ENCODE measurements at places on chromosomes 4 and X.

DNA sequence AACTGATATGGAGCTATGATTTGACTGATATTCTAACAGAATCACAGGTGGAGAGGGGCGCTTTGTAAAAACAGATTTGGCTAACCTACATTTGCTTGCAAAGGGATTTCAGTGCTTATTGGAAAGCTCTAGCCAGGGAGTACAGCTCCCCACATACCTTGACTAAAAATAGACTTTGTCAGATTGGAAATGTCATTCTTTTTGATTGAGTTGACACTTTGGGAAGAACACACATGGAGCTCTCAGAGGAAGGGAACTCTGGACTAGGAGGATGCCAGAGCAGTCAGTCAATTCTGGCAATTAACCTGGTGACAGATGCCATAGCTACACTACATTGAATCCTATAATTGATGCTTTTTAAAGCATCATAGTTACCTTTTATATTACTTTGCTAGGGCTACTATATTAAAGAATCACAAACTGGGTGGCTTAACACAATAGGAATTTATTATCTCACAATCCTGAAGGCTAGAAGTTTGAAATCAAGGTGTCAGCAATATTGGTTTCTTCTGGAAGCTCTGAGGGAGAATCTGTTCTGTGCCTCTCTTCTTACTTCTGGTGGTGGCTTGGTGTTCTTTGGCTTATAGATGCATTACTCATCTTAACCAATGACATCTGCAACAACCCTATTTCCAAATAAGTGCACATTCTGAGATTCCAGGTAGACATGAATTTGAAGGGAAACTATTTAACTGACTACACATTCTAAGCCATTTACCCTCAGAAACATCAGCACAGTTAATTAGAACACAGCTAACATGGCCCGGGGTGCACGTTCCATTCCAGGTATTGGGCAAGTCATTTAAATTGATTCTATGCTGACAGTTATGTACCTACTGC is 8.4 kb upstream of the HERC3 start:
- no peak for DNase-seq

GRCh38 chr4:158829254-158829653 is 60.4 kb downstream of the FNIP2 start:
- DNase-seq: no peak

DNA sequence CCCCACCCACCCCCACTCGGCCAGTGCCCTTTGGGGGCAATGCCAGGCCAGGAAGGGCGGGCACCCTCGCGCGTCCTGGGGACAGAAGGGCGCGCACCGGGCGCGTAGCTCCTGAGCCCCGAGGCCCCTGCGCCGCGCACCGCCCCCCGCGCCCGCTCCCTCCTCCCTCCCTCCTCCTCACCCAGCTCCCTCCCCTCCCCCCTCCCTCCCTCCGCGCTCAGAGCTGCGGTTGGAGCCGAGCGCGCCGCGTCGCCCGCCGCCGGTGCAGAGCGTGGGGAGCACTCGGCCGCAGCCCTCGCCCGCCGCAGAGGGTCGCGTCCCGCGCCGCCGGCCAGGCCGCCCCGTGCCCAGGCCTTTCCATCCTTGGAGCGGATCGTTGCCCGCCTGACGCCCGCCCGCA is at the start of gene ATP2B3:
Gene ATP2B3, plus strand, starts transcription at position 220 of the 400 bp plus-strand sequence. CDS start 18,606 bp downstream, outside the sequence.
- DNase-seq: no peak

DNA sequence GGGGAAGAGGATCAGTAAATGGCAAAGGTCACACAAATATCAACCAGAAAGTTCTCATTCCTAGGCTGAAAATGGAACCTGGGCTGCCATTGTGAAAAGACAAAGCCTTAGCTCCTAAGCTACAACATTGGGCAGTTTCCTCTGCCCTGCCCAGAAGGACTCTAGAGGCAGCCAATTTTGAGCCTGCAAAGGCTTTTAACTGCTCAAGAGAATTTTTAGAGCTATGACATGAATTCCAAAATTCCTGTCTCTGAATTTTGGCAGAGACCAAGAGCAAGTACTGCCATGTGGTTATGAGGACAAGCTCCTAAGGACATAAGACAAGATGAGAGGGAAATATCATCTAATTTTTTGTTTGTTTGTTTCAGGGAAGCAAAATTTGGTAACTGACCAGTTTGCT is 29.6 kb upstream of the IGFBP7 start:
- no peak for DNase-seq

- peak; percentile 68 for DNase-seq
Observed at GRCh38 chr4:153142700-153143438, 61.4 kb upstream of the TRIM2 start.

DNA sequence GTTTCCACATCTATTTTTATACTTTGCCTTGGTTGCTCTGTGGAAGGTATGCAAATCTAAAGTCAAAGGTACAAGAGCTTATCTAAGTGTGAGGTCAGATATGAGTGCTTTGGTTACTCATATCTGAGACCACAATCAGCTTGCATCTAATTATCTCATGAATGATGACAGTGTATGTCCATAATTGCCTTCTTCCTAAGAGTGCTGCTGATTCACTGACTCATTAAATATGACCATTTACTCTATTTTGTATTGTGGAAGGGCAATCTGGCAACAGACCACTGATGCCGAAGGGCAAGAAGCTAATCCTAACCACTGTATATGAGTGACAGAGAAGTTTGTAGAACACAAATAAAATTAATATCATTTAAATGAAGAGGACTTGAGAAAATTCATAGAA is 1190.2 kb upstream of the AGA start:
- DNase-seq: no peak

GRCh38 chr4:118356731-118357130 is 3.9 kb upstream of the PRSS12 start:
- no peak for DNase-seq

DNA sequence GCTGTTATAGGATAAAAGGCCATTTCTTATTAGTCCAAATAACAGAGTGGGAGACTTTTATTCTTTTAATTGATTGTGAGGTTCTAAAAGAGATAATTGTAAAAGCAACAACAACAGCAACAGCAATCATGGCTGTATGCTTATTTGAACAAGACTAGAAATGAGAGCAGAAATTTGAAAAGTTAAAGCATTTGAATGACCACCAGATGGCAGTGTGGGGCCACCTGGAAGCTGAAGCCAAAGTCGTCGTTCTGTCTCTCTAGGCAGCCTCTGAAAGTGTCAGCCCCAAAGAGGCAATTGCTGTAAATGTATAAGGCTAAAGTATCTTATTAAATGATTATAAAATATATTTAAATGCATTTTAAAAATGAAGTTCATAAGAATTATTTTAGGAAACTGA is 42.2 kb downstream of the SH2D1A start:
- peak; percentile 39 for DNase-seq

DNA sequence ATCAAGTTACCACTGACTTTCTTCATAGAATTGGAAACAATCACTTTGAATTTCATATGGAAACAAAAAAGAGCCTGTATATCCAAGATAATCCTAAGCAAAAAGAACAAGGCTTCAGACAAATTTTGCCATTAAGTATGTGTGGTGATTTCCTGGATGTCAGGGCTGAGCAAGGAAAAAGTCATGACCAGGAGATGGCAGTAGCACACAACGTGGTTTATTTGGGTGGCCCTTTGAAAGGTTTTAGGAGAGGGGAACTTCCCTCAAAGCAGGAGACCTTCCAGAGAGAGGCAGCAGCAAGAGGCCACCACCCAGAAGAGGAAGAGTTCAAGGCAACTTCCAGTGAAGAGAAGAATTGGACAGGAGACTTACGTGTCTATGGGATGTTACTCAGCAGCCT is 18.1 kb upstream of the ZXDB start:
- DNase-seq: no peak

GRCh38 chr4:142556048-142556447 is 290.1 kb downstream of the INPP4B start:
- DNase-seq: no peak

- DNase-seq: peak; percentile 48
Observed at GRCh38 chr4:54657551-54658251, at the start of gene KIT. Gene KIT (plus strand): TSS chr4:54657957. CDS start chr4:54658015, 58 bp downstream.

- DNase-seq: no peak
Observed at GRCh38 chr4:116332508-116332907, 752.9 kb downstream of the TRAM1L1 start.

- no peak for DNase-seq
Observed at GRCh38 chr4:85672116-85672515, 197.2 kb downstream of the ARHGAP24 start.

- no peak for DNase-seq
Observed at GRCh38 chr4:3532751-3533422, 665 bp upstream of the LRPAP1 start.

DNA sequence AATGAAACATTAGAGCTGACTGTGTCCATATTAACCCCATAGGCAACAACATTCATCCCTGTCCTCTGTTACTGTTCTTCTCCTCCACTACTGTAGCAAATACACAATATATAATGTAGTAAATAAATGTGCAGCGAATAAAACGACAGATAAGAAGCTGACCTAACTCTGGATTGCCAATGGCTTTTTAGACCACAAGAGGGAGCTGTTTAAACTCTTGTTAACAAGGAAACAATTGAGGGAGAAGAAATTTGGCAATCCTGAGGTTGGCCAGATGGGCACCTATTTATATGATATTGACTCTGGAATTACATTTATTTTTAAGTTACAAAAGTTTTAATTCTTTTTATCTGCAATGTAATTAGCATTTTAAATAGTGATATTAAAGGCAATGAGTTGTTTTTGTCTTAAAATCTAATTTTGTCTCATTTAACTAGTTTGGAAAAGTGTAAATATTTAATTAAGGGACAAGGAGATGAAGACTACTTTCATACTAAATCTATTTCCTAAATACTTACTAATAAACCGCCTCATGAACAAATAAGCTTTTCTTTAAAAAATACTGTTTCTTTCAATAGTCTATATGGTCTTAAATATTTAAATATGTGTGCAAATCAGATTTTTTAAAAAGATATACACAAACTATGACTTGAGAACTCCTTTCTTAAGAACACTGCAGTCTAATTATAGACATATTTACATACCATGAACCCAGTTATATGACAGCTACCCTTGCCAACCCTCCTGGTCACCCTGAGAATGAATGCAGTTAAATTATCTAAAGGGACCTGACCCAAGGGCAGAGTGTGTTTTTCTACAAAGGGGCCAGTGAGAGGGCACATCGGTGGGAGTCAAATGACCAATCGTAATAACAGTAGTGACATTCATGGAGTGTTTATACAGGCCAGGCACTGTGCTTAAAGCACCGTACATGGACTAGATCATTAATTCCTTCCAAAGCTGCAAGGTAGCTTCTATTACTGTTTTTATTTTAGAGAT is 52.9 kb upstream of the HPF1 start:
- DNase-seq: peak; percentile 82

- no peak for DNase-seq
Observed at GRCh38 chr4:182193311-182193710, 49.9 kb upstream of the TENM3 start.

DNA sequence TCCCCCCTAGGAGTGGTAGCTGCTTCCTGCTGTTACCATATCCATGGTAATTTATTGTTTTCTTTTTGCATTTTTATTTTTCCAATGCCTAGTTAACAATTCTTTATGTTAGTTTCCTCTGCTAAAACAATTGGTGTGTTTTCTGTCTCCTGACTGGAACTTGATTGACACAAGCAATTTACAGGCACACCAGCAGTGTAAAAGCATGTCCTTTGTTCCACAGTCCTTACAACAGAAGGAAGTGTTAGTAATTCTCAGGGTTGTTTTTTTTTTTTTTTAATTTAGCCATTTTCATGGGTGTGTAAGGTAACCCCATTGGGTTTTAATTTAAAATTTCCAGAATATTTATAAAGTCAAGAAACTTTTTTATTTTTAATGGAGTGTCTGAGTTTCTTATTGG is 25.0 kb upstream of the TMLHE start:
- no peak for DNase-seq
